ENCODE measurements at places on chromosomes 2 and 18.

DNA sequence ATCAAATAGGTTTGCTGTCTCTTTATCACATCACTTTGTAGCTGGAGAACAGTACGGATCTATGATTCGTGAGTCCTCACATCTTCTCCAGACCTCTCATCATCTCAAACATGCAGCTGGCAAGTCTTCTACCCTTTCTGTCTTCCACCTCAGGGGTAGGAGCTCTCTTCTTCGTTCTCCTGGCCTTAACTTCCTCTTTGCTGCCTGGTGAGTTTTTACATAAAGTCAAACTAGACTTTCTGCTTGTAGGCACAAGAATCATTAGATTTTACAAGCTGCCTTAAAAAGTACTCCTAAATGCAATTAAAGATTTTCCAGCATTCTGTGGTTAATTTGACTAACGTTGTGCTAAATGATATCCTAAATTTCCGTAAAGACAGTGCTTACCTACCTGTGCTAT, 43.7 kb upstream of the TANK start:
- DNase-seq: no peak

DNA sequence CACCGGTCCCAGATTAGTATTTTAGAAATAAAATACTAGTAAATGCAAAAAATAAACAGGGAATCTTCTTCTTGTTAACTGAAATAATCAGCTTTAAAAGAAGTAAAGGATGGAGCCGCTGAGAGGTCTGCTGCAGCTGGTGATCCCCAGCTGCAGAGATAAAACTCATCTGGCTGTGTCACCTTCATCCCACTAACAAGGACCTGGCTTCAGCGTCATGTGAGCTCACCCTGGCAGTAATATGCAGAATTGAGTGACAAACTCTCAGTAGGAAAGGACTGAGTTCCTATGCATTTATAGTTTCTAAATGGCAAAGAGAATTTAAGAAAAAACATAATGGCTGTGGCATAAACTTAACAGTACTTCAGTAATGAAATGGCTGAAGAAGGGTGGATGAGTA, 27.3 kb downstream of the VPS4B start:
- DNase-seq: no peak

DNA sequence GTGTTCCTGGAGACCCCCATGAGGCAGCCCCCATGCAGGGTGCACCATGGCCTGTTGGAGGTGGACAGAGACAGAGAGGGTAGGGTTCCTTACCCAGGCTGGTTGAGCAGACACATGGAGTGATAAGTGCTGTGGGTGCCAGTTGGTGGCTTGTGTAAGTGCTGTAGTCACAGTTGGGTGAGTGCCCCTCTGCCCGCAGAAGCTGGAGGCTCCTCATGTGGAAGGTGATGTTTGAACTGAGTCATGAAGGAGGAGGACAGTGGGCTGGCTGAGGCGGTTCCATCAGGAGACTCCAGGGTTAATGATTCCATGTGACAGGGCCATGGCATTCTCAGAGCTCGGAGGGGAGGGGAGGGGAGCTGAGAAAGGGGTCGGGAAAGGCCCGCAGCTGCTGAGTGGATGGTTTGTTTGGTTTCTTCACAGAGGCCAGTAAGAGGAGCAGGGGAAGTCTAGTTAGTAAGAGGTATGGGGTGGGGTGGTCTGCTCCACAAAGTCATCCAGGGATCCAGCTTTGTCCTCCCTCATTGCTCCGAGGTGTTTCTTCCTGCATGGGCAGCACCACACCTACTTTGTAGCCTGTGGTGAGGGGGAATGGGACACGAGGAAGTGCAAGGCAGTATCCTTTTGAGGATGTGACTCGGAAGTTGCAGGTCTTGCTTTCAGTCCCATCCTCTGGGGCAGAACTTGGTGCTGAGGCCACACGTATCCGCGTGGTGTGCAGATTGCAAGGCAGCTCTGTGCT, 13.6 kb downstream of the IMPA2 start:
- DNase-seq: no peak

DNA sequence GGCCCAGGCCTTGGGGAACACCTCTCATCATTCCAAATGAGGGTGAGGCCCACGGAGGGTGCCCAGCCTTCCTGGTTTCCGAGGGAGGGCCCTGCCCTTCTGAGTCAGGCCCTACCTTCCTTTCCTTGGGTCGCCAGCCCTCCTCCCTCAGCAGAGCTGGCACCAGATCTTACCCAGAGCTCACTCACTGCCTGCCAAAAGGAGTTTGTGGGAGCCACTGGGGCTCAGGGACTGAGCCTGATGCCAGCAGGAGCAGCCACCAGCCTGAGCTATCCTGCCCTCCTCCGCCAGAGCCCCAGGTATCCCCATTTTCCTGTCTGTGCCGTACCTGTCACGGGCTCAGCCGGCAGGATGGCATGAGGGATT, 64.1 kb downstream of the NRP2 start:
- DNase-seq: no peak

DNA sequence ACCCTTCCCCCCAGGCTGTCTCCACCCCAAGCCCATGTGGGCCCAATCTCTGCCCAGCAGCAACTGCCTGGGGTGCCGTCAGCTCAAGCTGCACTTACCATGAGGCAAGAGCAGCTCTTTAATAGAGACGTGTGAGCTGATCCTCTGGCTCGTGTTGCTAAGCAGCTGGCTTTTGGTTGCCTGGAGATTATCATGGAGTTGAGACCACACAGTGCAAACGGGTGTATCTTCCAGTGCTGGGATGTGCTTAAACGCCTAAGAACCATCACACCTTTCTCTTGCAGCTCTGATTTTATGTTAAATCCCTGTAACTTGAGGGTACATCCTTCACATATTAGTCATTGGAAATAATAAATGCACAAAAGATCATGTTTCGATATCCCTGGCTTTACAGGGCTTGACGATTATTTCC, 271.1 kb downstream of the PRKCE start:
- DNase-seq: no peak

DNA sequence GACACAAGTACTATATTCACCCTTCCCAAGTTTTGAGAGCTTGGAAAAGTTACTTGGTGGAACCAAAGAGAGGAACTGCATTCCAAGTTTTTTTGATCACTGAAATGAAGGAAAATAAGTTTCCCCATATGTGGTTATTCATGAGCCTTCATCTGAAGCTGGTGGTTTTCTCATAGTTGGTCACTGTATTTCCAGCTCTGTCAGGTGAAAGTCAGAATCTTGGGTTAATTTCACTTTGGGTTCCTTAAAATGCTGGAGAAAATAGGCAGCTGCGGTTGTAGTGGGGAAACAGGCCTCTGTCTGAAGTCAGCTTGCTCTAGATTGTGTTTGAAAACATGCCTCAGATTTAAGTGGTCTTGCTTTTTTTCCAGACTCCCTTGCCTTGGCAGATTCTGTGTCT, 200.5 kb downstream of the HRH4 start:
- DNase-seq: no peak

DNA sequence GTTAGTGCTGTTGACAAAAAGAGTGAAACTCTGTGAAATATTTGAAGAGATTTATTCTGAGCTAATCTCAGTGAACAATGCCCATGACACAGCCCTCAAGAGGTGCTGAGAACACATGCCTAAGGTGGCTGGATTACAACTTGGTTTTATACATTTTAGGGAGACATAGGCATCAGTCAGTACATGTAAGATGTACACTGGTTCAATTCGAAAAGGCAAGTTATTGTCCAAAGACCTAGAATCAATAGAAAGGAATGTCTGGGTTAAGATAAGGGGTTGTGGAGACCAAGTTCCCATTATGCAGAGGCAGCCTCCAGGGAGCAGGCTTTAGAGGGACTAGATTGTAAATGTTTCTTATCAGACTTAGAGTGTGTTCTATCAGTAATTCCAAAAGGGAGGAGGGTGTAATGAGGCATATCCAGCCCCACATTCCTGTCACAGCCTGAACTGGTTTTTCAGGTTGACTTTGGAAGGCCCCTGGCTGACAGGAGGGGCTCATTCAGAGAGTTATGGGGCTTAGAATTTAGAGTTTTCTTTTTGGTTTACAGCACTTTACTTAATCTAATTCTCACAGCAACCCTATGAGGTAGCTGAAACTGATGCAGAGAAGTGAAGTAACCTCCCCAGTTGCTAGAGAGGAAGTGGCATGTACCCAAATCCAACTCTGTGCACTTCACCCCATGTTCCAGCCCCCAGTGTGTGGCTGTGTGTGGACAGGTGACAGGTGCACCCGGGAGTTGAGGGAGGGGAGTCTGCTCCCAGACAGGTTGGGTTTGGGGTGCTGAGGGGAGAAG, 28.3 kb upstream of the ASAP2 start:
- DNase-seq: no peak

GRCh38 chr2:62415518-62415917, 90.5 kb downstream of the TMEM17 start:
- no peak for DNase-seq

GRCh38 chr18:2244641-2245040, 326.7 kb downstream of the METTL4 start:
- no peak for DNase-seq

DNA sequence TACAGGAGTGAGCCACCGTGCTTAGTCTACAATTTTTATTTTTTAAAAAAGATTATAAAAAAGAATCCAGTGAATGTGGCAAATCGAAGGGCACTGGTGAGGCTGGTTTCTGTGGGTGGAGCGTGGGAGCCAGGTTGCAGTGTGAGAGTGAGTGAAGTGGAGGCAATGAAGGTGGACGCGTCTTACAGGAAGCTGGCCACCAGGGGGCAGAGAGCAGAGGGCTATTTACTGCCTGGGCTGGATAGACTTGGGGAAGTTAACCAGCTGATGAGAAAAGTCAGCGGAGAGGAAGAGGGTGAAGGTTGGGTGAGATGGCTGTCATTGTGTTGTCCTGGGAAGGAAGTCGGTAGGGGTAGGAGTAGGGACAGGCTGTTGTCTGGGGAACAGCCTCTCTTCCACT, 6.8 kb downstream of the SCTR start:
- peak; percentile 23 for DNase-seq

- DNase-seq: no peak
Observed at GRCh38 chr2:61238219-61239012, 76.4 kb downstream of the C2orf74 start.

DNA sequence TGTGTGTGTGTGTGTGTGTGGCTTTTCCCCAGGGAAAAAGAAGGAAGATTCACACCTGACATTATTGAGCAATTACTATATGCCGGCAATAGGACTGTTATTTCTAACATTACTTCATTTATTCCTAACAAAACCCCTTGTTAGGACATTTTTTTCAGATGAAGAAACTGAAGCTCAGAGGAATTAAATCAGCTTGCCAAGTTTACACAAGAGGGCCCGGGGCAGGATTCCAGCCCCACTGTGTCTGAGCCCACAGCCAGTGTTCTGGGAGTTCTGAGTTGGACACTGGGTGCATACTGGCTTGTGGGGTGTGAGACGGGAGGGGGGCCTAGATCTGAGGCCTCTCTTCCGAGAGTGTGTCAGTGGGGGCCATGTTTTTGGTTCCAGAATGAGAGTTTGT, 9.9 kb downstream of the TOGARAM2 start:
- DNase-seq: no peak

GRCh38 chr2:196331851-196332250, 160.5 kb upstream of the STK17B start:
- DNase-seq: no peak

- peak; percentile 55 for DNase-seq
Observed at GRCh38 chr2:219057709-219058540, 2.8 kb downstream of the IHH start.

DNA sequence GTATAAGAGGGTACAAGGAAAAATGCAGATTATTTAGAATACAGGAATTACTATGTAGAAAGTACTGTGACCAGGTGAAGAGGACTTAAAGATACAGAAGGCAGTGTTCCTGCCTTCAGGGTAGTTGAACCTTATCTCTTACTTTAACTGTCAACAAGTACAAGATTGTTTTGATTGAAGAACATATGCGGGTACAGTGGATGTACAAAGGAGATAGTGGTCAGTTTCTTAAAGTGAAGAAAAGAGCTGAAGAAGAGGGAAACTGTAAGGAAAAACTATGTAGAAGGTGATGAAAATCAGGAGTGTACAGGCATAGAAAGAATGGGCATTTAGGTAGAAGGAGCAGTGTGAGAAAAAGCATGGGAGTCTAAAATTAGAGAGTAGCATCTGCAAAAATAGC, 2.2 kb downstream of the RALBP1 start:
- no peak for DNase-seq

DNA sequence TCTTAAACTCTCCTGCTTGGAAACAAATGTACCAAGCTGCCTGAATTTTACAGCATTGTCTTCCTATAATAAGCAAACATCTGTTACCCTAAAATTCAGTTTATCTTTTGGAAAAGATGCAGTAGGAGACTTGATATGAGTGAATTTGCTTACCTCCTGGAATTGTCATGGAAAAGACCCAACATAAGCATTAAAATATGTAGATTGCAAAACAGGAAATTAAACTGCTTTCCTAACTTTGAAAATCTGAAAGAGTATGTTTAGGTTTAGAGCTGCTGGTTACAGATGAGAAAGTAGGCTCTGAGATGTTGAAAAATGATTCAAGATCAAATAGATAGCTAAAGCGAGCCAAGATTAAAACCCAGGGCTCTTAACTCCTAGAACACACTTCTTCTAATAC, 316.5 kb downstream of the SOX11 start:
- no peak for DNase-seq

GRCh38 chr2:24613154-24613814, 122.2 kb downstream of the NCOA1 start:
- peak; percentile 68 for DNase-seq

DNA sequence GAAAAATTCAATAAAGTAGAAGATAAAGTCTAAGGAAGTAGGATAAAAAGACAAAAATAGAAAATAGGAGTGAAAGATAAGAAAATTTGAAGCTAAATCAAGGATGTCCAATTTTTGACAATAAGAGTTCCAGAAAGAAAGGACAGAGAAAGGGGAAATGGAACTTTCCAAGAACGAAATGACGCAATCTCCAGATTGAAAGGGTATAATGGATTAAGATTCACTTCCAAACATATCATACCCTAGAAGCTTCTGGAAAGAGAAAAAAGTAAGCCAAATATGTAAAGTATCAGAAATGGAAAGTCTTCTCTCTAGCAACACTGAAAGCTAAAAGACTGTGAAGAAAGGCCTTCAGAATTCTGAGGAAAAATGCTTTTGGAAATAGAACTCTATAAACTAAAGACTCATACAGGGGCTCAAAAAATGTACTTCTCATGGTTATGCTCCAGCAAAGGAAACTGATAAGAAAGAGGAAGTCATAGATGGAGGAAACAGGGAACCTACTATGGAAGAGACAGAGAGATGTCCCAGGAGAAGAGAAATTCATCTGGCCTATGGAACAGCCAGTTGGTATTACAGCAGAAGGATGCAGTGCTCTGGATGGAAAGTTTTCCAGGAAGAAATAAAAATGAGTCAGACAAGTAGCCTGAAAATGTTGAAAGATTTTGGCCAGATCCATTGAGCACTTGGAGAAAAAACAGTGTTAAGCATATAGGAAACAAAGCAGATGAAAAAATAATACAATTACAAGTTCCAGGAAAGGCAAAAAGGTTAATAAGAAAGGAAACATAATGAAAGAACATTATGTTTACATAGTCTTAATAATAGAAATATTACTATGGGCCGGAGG, 20.1 kb downstream of the CASP8 start:
- DNase-seq: no peak

DNA sequence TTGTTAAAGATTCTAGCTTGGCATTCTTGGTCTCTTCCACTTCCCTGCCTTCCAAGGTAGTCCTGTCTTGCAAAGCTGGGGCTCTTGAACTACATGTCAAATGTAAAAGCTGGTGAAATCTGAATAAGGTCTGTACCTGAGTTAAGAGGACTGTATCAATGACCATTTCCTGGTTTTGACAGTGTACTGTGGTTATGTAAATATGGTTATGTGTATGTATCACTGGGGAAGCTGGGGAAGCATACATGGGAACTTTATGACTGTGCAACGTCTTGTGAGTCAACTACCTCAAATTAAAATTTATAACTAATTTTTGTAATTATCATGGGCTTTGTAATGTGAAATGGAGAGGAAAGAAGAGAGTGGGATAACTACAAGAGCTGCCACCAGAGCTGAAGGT, 81.7 kb downstream of the COL4A4 start:
- no peak for DNase-seq

All from hematopoietic multipotent progenitor cell treated with erythropoietin and hydrocortisone succinate and interleukin-3 and kit ligand, for 15 days (in vitro differentiated cells).